SW480 (cell line): ENCODE measurements at places on chromosomes 12 and 14.
A peak's percentile ranks its signal among the peaks of the same experiment; 100 is the strongest.

- DNase-seq: no peak
Observed at GRCh38 chr14:94394581-94395207, 6.3 kb upstream of the SERPINA1 start.

DNA sequence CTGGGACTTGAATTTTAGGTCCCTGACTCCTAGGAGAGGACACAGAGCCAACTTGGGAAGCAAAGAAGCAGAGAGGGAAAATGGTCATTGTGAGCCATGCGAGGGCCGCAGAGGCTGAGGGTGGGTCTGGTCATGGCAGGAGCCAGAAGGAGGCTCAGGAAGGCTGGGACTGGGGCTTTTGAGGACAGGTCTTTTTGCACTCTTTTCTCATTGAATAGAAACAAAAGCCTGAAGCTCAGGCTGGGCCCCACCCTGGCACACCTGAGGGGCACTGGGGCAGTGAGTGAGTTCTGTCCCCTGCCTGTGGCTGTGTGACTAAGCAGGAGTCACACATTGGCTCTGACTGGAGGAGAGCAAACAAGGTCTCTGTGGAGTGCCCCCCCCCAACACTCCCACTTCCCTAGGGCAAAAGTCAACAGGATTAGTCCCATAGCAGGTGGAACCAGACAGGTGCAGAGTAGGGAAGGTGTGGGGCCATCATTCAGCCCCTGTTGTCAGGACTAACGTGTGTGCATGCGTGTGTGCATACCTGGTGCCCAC, 2.8 kb downstream of the KRT7 start:
- DNase-seq: peak; percentile 79

DNA sequence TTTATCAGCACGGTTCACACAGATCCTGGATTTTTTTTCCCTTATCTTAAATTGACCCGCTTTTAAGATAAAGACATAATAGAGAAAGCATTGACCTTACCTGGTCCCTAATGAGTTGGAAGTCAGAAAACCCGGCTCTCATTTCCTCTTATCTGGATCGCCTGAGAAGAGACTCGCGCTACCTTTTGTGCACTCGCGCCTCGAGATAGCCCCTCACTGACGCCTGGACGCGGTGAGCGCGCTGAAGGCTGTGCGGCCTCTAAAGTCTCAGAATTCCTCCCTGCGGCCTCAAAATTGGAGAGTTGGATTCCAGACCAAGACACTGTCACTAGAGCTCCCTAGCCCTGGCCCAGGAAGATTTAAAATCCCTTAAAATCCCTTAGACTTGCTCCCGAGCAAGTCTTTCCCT, 7.0 kb downstream of the NKX2-1 start:
- no peak for DNase-seq

- DNase-seq: no peak
Observed at GRCh38 chr12:40208707-40209446, 15.9 kb upstream of the LRRK2 start.

DNA sequence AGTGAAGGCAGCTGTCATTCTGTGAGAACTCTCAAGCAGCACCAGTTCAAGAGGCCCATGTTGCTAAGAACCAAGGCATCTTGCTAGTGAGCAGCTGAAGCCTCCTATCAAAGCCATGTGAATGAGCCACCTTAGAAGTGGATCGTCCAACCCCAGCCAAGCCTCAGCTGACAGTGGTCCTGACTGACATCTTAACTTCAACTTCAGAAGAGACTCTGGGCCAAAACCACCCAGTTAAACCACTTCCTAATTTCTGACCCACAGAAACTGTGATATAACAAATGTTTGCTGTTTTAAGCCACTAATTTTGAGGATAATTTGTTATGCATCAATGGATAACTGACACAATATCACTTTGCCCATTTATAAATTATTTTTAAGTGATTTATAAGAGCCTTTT, 256.0 kb downstream of the RPAP3 start:
- no peak for DNase-seq

GRCh38 chr14:97924922-97925613, 1127.9 kb downstream of the VRK1 start:
- no peak for DNase-seq

DNA sequence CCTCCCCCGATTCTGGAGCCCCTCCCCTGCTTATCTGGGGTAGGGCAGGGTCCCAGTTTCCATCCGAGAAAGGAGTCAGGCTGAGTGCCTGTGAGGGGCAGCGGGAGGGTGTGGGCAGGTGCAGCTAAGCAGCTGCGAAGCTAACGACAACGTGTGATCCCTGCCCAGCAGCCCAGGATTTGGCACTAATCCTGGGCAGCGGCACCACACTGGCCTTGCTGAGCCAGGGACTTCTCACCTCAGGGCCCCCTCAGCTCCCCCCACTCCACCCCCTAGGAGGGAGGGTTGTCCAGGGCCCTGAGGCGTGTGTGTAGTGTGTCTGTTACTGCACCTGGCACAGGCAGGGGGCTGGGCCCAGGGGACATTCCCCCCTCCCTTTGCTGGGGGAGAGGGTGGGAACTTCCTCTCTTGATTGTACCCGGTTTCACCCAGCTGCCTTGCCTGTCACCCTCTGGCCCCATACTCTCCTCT, 1.8 kb downstream of the SMIM41 start:
- DNase-seq: no peak

DNA sequence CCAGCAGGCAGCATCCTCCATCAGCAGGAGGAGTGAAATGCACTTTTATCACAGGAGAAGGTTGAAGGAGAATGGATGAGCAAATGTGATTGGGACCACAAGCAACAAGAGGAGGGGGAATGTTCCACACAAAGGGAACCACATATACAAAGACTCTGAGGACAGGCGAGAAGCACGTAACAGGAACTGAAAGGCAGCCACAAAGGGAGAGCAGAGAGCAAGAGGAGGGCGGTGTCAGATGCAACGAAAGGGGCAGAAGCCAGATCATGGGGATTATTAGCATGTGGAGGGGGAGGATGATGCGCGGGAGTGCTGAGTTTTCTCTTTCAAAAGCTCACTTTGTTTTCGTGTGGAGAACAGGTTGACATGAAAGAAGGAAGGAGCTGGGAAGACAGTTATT, 241.1 kb downstream of the SPTSSA start:
- no peak for DNase-seq

DNA sequence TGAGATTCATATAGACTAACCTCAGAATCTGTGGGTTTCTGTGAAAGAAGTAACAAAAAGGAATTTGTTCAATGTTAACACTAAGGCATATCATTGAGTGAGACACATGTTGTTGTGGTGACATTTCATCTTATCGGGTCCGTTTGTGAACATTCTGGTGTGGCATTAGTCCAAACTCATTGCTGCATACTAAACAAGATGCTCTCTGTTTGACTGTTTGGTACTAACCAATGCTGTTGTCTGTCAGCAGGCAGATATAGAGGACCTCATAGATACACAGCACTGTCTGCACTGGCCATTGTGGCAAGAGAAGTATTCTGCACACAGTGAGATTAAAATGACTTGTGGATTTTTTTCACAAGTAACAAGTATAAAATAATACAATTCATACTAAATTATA, 41.2 kb downstream of the SLC25A21 start:
- DNase-seq: no peak

DNA sequence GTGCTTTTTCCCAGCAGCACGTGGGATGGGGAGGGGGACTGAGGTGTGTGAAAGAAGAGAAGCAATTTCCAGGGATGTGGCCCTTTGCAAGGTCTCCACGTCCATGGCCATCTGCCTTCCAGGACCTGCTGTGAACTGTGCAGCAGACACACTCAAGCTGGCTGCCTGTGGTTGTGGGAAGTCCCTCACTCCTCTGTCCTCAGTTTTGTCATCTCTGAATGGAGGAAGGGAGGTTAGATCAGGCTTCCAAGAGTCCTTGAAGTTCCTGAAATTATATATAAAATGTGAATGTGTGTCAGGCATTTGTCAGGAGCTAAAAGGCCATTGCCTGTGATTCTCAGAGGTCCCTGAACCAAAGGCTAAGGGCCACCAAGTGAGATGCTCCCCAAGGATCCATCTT, 328.2 kb downstream of the CACNA1C start:
- DNase-seq: no peak

GRCh38 chr12:15722951-15723350, 66.2 kb downstream of the EPS8 start:
- no peak for DNase-seq

DNA sequence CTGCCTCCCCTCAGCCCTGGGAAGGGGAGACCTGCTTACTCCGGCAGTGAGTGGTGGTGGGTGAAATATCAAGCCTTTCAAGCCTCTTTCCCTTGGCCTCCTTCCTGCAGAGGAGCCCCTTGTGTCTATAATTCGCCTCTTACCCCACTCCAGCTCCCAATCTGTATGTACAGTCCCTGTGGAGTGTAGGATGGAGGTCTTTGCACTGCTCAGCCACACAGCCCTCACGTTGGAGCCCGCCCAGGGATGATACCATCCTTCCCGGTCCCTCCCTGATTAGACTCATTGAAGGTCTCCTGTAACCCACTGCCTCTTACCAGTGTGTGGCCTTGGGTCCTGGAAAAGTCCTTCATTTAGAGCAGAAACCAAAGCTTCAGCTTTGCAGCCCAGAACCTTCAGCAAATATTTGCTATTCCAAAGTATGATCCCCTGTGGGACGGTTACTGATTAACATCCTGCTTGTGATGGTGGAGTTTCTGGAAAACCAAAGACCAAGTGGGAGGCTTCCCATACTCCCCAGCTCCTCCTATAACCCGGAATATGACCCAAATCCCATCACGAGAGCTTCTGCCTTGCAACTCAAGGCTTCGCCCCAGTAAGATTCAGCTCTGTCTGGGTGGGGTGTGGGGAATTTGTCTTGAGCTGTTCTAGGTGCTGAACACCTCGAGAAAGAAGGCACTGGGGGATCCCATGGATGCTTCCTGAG, at the start of gene SERPINA10:
TSS of gene SERPINA10 (minus strand) at position 397 of the 706 bp plus-strand sequence. CDS start 2,675 bp downstream, outside the sequence.
- no peak for DNase-seq

GRCh38 chr14:38012056-38012455, 195.6 kb upstream of the SSTR1 start:
- DNase-seq: no peak

DNA sequence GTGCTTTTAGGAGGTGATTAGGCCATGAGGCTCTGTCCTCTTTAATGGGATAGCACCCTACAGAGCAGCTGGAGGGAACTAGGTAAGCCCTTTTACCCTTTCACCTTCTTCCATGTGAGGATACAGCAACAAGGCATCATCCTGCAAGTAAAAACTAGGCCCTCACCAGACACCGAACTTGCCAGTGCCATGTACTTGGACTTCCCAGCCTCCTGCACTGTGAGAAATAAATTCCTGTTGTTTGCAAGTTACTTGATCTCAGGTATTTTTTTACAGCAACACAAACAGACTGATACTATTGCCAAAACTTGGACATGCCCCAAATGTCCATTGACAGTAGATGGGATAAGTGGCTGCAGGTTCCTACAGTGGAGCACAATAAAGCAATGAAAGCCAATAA, 85.8 kb upstream of the MAP1LC3B2 start:
- no peak for DNase-seq

DNA sequence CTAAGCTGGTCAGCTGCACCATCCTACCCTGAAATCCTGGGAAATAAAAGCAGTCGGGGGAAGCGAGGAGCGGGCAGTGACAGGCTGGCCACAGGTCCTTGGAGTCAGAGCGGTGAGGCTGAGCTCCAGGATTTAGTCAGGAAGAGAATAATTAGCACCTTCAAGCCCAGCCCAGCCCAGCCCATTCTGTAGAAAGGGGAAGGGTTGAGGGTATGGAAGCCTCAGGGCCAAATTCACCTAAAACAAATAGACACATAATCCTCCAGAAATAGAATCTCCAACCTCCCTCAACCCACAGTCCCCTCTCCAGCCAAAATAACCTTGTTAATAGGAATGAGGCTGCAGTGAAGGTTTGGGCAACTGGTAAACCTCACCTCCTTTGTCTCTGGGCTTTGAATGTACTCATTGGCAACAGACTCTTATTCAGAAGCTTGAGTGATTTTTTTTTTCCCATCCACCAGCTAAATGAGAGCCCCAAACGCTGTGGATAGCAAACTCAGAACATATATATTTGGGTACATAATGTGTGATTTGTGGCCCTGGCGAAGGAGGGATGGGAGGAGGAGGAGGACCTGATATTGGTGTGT, 334.1 kb downstream of the DPF3 start:
- DNase-seq: no peak

DNA sequence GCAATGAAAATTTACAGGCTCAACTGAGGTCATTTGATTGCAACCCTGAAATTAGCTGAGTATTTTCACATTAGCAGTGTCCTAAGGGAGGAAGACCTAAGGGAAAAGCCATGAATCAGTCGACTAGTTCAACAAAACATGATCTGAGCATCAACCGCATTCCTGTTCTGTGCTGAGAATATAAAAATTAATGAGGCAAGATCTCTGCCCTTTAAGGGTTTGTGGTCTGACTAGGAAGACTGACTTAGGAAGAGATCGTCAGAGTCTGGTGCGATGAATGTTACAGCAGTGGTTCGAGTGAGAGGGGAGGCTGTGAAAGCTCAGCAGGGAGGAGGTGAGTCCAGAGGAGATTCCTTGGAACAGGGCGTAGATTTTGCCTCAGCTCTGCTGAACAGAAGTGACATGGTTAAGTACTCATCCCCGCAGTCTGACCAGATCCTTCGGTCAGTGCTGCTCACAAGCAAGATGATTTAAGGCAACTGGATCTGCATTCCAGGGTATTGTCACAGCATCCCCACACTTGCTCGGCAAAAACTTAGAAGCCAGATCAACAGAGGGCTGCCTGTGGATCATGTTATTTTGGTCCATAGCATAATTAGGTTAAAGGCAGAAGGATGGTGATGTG, 49.6 kb downstream of the BMAL2 start:
- no peak for DNase-seq

- DNase-seq: peak; percentile 30
Observed at GRCh38 chr12:7705846-7706245, 5.4 kb upstream of the DPPA3 start.

DNA sequence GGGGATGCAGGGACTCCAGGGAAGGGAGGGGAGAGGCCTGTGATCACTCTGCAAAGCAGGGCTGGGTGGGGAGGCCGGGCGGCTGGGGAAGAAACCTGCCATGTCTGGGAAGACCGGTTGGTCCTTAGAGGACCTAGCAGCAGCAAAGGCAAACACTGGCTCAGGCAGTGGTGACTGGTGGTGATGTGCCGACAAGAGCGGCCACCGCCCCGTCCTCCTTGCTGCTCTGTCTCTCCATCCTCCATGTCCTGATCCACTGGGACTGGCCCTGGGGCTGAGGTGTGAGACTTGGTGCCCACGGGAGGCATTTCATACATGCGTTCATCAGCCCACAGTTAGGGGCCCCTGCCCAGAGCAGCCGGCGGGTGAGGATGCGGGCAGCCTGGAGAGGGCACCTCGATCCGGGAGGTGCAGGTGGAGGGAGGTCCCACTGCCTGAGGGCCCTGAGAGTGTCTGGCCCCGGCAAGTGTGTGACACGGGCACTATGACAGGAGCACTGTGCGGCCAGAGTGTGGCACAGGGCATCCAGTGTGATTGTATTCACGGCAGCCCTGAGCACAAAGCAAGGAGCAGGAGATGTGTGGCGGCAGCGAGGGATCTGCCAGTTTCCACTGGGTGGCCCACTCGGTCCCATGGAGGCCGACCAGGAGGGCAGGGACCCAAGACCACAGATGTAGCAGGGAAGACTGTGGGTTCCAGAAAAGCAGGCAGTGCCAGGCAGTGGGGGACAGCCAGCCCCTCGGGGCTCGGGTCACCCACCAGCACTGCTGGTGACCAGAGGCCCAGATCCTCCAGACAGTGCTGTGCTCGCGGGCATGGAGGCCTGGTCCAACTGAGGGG, 13.9 kb downstream of the ANKRD9 start:
- no peak for DNase-seq

GRCh38 chr14:59131938-59132795, 56.3 kb upstream of the DAAM1 start:
- no peak for DNase-seq
